ENCODE measurements at places on chromosomes 4 and X.

GRCh38 chr4:144509088-144510015 is 136.6 kb upstream of the HHIP start:
- DNase-seq: no peak

DNA sequence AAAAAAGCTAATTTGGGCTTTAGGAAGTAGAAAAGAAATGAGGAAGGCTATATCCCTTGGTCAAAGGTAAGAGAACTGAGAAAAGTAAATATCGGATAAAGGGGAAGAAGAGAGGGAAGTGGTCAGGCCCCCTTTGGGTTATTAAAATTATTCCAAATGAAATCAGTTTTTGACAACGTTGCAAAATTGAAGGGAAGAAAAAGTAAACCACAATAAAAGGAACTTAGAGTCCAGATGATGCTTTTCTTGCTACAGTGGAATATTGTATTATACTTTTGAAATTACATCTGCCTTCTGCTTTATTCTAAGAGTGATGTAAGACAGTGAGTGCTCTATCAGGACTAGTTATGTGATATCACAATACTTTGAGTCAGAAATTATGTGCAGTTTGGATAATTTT is 59.4 kb upstream of the RBPJ start:
- DNase-seq: no peak

DNA sequence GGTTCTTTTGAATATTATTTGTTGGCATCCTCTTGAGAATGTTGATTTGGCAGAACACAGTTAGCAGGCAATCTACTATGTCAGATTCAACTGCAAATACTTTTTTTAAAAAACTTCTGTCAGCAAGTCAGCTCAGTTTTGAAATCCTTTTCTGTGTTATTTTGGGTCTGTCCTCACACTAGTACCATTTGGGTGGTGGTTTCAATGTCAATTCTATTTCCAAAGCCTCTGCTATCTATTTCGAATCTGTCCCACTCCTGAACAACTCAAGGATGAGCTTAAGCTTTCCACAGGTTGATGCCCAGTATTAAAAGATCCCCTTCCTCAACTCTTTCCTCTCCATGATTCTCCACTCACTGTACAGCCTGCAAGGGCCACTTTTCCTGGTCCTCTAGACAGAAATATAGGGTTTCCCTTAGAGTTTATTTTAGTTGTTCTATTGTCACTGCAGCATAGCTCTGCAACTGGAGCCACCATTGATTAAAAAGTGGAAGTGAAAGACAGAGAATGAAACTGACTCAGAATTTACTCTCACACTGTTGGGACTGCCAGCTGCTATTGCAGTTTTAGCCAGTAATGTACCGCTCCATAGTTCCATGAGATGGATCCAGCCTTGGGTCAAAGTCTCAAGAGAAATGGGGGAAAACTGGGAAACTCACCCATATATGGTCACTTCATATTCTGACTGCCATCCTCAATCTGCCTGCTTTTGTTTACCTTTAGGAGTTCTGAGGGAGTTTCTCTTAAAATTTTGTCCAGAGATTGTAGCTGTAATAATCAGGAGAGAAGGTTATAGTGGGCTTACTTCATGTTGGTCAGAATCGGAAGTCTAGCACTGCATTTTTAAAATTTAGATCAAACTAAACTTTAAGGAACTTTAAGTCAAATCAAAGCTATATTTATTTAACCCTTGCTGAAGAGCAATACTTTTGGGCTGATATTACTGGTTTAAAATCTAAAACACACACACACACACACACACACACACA is 14.6 kb downstream of the HDX start:
- no peak for DNase-seq

DNA sequence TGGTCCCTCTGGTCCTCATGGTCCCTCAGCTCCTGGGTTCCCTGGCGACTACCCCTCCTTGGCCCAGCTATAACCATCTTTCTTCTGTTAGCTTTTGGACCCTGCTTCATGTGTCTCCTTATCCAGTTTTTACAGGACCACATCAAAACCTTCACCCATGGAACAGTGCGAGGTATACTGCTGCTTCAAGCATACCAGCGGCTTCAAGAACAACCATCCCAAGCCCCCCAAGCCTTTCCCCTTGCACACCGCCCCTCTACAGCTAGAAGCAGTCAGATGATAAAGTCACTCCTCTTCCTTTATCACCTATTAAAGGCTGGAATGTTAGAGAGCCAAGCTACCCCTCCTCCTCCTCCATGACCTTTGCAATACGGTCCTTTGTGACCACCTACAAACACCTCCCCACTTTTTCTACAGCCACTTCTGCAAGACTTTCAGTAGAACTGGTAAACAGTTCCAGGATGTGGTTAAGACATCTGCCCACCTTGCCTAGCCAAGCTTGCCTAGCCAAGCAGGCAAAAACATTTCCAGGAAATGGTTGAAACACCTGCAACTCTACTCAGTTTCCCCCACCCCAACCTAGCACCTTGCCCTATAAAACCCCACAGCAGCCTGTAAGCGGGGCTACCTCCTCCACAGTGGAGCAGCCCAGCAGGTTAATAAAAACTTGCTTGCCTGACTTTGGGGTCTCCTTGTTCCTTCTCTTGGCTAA is 125.7 kb downstream of the ZC4H2 start:
- no peak for DNase-seq

DNA sequence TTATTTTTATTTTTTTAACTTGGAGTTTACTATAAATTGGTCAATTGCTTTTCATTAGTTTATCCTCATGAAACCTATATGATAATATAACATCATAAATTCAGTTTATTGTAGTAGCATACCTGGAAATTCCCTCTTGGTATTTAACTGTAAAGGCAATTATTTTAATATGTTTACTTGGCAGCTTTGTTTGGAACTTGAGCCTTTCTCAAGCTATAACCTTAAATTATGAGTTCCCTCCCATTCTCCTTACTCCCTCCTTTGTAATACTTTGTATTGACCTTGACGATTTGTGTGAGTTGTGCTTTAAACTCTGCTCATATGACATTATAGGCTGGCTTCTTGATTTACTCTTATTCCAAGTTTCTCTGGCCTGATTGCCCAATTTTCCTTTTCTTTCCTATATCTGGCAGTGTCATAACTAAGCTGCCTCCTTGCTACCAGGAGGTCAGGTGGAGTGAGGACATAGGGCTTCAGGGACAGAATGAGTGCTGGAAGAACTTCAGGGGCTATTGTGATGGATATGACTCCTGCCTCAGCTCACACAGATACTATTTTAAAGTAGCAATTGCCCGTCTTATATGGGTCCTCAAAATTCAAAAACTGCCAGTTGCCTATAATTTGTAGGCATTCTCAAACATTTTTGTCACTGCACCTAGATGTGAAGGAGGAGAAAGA is 77.7 kb downstream of the RAP1GDS1 start:
- no peak for DNase-seq

DNA sequence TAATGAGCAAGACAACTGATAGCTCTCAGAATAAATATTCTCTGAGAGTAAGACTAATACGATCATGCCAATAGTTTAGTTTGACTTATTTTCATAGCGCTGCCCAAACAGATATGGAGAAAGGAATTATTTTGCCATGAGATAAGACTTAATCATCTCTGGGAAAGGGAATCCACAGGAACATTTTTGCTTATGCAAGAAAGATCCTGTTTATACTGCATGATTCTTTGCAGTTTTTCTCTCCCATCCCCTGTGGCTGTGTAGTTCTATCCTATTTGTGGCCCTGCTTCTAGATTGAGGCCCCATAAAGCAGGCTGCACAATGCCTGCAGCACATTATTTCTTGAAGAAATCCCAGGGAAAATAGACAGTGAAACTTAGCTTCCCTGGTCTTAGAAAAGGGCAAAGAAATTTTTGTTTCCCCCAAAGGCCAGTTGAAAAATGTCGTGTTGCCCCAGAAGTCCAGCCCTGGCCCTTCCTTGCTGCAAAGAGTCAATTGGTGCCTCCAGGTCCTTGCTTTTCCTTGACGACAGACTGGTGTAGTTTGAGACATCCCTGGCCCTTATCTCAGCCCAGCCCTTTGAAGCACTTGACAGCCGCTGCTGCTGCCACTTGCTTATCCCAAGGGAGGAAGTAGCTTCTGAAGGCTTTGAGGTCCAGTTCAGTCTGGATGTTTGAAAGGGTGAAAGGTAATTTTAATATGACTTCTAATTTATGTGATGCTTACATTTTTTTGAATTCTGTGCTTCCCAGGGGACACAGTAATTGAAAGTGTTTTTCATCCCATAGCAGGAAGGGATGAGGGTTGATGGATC is 45.0 kb upstream of the SH3RF1 start:
- no peak for DNase-seq

DNA sequence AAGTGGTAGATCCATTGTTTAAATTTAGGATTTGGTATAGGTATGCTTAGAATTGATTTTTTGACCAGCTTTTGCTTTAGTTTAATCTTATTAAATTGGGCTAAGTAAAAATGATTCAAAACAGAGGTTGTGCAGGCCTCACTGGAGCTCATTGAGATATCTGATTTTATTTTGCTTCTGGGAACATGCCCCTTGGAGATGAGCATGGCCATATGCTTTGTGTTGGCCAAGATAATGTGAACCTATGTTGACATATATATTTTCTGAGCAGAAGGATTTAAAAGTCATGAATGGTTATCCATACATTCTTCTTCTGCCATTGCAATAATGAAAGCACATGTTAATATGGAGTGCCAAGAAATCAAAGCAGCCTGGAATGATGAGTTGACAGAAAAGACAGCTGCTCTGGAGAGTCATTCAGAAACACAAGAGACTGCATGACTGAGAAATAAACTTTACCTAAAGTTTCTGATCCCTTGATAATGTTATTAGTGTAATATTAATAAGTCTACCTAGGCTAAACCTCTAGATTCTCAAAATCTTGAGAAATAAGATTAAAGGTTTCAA is 489.7 kb upstream of the GNPDA2 start:
- DNase-seq: no peak

DNA sequence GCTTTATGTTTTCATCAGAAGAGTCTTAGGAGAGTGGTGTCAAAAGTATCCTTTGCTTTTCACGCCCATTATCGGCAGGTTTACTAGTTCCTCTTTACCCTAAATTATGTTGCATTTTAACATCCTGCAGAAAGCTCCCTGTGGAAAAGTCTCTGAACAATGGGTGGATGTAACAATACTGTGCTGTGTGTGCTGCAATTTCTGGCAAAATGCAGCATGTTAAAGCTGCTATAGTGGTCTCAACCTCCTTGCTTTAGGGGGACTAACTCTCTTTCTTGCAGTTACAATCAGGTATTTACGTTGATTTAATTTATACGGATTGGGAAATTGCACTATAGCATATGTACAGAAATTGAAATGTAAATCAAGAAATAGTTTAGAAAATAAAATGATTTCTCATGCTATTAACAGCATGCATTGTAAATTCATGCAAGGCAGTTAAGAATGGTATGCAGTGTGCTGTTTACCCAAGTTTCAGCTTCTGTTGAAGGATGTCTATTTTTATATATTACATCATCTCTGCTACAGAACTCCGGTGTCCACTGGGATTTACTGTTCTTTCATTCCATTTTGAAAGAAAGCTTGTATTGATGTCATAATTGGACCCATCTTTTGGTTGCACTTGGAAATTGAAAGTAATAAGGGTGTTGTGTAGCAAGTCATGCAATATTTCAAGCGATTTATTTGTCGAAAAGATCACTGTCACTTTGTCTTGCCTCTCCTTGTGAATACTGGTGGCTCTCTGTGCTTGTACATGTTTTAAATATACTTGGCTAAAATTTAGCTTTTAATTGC is 145.7 kb downstream of the RAPGEF2 start:
- no peak for DNase-seq

- DNase-seq: no peak
Measured at GRCh38 chr4:70678383-70678999, 9.8 kb upstream of the UTP3 start.

DNA sequence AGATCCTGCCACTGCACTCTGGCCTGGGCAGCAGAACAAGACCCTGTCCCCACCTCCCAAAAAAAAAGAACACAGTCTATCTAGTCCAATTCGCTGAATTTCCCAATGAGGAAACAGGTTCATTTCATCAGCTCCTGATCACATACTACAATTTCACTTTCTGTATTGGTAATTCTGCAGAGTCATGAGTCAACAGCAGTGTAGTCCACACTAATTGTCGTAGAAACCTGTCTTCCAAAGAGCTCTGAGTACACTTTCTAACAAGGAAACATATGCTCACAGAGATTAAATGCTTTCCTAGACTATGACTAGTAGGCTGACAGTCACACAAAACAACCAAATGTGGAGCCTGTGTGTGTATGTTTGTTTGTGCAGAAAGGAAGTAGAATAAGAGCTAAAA is 91.9 kb downstream of the GPC4 start:
- DNase-seq: no peak

GRCh38 chr4:7805533-7806337 is 133.9 kb downstream of the AFAP1 start:
- no peak for DNase-seq

GRCh38 chr4:185840201-185840600 is 28.2 kb upstream of the SORBS2 start:
- DNase-seq: no peak

DNA sequence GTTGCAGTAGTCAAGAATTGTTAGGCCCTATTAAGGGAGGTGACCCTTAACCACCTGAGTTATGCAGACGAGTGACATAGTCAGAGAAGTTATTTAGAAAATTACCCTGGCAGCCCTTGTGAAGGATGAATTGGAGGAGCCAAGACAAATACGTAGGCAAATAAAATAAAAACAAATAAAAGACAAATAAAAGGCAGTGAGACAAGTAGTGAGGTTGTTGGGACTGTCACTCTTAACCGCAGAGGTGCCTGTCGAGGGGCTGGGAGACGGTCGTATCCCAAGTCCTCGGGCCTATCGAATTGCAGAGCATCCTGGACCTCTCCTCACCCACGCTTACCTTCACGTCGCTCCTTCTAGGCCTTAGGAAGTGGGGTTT is 58.0 kb upstream of the ZC4H2 start:
- no peak for DNase-seq

- no peak for DNase-seq
Measured at GRCh38 chrX:2781698-2782097, 29.9 kb downstream of the XG start.

GRCh38 chr4:34250562-34250961 is 1993.8 kb downstream of the ARAP2 start:
- no peak for DNase-seq

DNA sequence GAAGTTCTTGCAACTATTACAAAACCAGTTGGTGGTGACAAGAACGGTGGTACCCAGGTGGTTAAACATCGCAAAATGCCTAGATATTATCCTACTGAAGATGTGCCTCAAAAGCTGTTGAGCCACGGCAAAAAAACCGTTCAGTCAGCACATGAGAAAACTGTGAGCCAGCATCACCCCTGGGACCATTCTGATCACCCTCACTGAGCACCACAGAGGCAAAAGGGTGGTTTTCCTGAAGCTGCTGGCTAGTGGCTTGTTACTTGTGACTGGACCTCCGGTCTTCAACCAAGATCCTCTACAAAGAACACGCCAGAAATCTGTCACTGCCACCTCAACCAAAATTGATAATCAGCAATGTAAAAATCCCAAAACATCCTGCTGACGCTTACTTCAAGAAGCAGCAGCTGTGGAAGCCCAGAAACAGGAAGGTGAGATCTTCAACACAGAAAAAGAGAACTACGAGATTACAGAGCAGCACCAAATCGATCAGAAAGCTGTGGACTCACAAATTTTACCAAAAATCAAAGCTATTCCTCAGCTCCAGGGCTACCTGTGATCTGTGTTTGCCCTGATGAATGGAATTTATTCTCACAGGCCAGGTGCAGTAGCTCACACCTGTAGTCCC is 21.4 kb upstream of the SLC10A6 start:
- DNase-seq: no peak

GRCh38 chr4:39036172-39036571 is 4.0 kb upstream of the TMEM156 start:
- no peak for DNase-seq

- DNase-seq: no peak
Measured at GRCh38 chrX:105211066-105211575, 9.4 kb downstream of the TEX13A start.

All from activated CD8-positive, alpha-beta memory T cell treated with anti-CD3 and anti-CD28 coated beads for 1 hour (primary cell).